Stimulated activated CD4-positive, alpha-beta T cell treated with anti-CD3 and anti-CD28 coated beads, Interleukin-15, amount 100 ng/mL, for 1 hour (primary cell): ENCODE measurements at places on chromosomes 6 and 20.

DNA sequence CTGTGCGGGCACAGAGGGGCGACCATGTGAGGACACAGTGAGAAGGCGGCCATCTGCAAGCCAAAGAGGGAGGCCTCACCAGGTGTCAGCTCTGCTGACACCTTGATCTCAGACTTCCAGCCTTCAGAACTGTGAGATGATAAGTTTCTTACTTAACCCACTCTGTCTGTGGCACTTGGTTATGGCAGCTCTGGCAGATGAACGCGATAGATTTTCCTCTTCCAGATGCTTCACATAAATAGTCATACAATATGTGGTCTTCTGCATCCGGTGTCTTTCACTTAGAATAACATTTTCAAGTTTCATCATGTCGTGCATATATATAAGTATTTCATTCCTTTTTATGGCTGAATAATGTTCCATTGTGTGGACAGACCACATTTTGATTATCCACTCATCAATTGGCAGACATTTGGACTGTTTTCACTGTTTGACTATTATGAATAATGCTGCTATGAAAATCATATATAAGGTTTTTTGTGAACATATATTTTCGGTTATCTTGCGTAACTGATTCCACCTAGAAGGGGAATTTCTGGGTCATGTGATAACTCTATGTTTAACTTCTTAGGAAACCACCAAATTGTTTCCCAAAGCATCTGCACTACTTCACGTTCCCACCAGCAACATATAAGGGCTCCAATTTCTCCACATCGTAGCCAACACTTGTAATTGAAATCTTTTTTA is 30.2 kb downstream of the PRR18 start:
- no peak for DNase-seq

- DNase-seq: no peak
Measured at GRCh38 chr20:60693496-60694133, 558.4 kb upstream of the CDH4 start.

- no peak for DNase-seq
Measured at GRCh38 chr6:169567819-169568218, 134.0 kb downstream of the WDR27 start.

GRCh38 chr6:89359561-89359960 is 7.0 kb upstream of the UBE2J1 start:
- no peak for DNase-seq

GRCh38 chr20:35738410-35739179 is 3.5 kb downstream of the RBM39 start:
- no peak for DNase-seq

GRCh38 chr20:4289875-4290274 is 274.5 kb upstream of the RNF24 start:
- no peak for DNase-seq

GRCh38 chr6:100078509-100078908 is 84.5 kb upstream of the MCHR2 start:
- no peak for DNase-seq

- DNase-seq: no peak
Measured at GRCh38 chr20:46186210-46186609, 68.1 kb downstream of the CD40 start.

GRCh38 chr6:21827425-21828202 is 234.1 kb downstream of the SOX4 start:
- no peak for DNase-seq

GRCh38 chr20:60116128-60116909 is 158.1 kb downstream of the CDH26 start:
- no peak for DNase-seq

GRCh38 chr20:41011551-41012067 is 17.0 kb upstream of the TOP1 start:
- DNase-seq: no peak

- no peak for DNase-seq
Measured at GRCh38 chr20:25738198-25738597, 41.5 kb upstream of the ZNF337 start.

DNA sequence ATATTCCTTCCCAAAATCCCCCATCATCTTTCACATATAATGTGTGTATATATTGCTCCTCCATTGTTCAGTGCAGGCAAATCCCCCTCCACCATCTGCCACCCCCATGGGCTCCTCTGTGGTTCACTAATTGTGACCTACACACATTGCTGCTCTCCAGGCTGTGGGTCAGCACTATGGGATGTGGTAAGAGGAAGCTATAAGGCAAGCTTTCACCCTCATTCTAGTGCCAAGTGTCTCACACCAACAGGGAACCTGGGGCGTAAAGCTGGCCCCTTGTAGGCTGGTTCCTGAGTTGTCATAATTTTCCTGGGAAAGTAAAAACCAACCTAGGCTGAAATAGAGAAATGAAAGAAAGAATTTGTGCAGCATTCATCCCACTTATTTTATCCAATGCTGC is 16.8 kb downstream of the FKBP1A start:
- no peak for DNase-seq

GRCh38 chr6:158366363-158366762 is 54.1 kb downstream of the TULP4 start:
- no peak for DNase-seq

DNA sequence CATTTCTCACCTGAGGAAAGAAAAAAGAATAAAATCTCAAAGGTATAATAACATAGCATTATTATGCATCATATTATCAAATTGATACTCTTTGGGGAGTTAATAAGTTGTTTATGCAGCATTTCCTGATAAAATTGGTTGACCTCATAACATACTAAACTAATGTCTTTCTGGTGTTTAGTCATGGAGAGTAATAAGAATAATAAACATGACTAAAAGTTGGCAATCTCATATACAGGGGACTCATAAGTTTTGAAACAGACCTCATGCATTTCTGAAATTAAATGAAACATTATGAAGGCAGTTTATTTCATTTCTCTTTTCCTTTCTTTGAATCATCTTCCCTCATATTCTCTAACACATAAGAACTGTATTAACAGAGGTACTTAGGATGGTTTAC is 60.5 kb upstream of the PRDM1 start:
- no peak for DNase-seq

DNA sequence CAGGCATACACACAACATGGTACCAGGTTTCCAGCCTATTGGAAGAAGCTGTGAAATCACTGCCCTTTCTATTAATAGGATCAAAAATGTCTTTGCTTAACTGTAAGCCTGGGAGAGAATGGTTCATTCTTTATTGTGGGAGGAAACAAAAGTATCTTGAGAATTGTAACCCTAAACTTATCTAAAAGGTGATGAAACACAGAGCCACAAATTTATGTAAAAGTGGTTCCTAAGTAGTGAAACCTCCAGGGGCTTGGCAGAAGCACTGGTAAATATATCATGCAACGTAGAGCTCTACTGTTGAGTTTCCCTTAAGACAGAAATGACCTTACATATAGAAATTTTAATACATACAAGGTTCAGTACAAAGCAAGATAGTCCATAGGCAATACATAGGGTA is 17.2 kb upstream of the NOX3 start:
- DNase-seq: no peak

DNA sequence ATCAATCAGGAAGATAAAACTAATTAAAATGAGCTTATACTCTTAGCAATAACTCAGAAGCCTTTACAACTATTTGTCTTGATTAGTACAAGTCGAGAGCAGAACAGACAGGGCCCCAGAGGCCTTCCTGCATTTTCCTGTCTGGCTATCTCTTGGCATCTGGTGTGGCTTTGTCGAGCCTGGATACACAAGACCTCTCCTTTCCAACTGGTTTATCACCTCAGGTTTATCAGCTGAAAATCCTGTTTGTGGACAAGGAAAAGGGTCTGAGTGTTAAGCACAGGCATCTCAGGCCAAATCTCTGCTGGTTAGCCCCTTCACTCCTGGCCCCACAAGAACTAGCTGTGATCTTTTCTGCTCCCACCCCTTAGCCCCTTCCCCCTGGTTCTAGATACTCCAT is 32.6 kb downstream of the BAK1 start:
- no peak for DNase-seq

- DNase-seq: no peak
Measured at GRCh38 chr6:42241915-42242314, 24.3 kb upstream of the MRPS10 start.

DNA sequence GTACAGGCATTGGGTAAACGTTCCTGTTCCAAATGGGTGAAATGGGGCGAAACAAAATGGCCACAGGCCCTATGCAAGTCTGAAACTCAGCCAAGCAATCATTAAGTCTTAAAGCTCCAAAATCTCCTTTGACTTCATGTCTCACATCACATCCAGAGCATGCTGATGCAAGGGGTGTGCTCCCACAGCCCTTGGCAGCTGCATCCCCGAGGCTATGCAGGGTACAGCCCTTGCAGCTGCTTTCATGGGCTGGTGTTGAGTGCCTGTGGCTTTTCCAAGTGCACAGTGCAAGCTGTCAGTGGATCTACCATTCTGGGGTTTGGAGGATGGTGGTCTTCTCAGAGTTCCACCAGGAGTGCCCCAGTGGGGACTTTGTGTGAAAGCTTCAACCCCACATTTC is 270.0 kb upstream of the CDYL start:
- no peak for DNase-seq

GRCh38 chr6:77173472-77174074 is 289.7 kb downstream of the HTR1B start:
- no peak for DNase-seq

DNA sequence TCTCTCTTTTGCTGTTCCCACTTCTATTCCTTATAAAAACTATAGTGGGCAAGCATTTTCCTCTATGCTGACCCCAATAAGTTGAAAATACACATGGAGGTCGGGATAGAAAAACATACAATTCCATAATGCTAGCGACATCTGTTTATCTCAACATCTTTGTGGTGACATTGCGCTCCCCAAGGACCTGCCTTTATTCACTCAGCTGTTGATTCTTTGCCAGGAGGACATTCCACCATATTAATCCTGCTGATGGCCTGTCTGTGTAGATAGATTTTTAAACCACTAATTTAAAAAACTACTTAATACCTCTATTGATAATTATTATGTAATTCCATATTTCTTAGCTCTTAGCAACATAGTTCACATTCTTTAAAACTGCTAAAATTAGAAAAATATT is 555.3 kb upstream of the MAP3K7 start:
- no peak for DNase-seq

DNA sequence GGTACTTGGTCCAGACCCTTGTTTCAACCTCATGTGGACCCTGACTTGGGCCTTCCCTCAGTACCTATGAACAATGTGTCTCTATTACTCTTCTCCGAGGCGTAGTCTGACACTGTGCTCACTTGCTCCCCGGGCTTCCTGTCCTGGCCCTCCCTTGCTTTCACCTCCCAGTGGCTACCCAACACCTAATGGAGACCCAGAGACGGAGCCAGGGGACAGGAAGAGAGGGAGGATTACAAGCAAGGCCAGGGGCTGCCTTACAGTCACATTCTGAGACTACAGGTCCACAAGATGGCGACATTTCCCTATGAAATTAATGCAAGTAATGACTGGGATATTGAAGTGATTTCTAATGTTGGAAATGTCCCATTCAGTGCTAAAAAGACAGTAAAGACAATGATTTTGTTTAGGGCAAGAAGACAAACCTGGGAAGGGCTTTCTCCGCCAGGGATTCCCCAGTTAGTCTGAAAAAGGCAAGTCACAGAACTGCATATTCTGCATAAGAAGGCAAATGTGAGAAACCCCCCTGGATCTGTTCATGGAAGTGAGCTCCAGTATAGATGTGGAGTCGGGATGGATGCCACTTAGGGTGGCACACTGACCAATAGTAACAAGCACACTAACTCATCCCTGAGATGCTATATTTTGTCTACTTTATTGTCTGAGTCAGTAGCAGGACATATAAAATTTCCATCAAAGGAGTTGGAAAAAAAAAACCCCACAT is 44.0 kb upstream of the ZBTB24 start:
- no peak for DNase-seq

GRCh38 chr6:35512006-35512405 is 690 bp downstream of the TULP1 start:
- DNase-seq: no peak

DNA sequence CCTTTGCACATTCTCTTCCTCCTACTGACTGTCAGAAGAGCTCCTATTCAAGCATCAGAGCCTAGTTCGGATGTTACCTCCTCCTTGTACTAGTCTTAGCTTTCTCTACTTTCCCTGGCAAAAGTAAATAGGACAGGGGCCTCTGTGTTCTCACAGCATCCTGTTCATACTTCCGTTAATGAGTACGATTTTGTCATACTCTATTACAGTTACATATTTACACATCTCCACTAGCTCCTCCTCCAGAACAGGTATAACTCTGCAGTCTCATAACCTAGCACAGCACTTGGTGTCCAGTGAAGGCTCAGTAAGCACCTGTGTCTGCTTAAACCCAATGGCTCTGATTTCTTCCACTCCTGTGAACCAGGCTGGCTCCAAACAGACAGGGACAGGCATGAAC is 7.0 kb downstream of the ELMO2 start:
- no peak for DNase-seq

DNA sequence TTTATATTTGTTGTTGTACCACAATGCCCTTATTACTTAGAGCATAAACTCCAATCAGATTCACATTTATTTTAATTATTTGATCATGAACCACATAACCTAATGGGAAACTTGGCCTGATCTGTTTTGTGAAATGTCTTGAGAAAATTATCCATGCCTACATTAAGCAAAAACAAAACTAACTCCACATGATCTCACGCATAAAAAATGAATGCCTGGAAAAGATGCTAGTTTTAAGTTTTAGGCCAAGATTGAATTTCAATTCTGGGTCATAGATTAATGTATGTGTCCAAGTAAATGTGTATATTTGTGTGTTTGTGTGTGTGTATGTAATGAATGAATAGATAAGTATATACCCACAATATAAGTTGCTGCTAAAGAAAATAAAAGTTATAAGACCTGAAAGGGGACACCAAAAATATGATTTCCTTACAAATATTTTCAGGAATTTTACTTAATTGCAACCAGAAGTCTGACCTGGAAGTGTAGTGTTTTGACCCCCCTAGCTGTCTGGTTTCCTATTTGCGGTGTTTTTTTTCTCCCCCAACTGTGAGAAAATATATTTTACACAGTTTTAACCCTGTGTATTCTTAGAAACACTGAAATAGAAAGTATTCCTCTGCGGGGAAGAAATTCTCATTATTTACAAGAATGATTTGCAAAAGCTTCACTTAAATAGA is 97.2 kb downstream of the JAG1 start:
- no peak for DNase-seq

GRCh38 chr6:36245572-36246061 is 24.2 kb upstream of the PNPLA1 start:
- no peak for DNase-seq

- no peak for DNase-seq
Measured at GRCh38 chr6:11273406-11274065, 41.1 kb upstream of the NEDD9 start.

GRCh38 chr6:8707956-8708772 is 272.8 kb upstream of the SLC35B3 start:
- DNase-seq: no peak

DNA sequence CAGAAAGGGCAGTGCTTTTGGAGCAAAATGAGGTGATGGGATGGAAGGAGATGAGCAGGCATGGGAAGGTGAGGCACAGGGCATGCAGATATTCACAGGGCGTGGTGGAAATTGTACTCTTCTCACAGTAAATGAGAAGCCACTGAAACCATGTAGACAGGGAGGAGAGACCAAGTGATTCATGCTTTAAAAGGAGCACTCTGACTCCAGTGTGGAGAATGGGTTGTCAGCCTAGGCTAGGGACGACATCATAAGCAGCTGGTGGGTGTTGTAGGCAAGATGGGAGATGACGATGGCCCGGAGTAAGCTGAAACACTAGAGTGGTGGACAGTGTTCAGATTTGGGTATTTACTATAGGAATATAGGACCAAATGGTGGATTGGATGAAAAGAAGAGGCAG is 18.4 kb downstream of the PDE7B start:
- DNase-seq: no peak

- DNase-seq: no peak
Measured at GRCh38 chr6:101279410-101279809, 114.1 kb upstream of the GRIK2 start.
